KBM-7 (cell line): ENCODE measurements at places on chromosomes 7 and 10.

GRCh38 chr10:103835096-103836050 lies 20.0 kb downstream of the SH3PXD2A start:
- no peak for DNase-seq

GRCh38 chr7:32535162-32535702 lies 39.9 kb downstream of the AVL9 start:
- DNase-seq: no peak

DNA sequence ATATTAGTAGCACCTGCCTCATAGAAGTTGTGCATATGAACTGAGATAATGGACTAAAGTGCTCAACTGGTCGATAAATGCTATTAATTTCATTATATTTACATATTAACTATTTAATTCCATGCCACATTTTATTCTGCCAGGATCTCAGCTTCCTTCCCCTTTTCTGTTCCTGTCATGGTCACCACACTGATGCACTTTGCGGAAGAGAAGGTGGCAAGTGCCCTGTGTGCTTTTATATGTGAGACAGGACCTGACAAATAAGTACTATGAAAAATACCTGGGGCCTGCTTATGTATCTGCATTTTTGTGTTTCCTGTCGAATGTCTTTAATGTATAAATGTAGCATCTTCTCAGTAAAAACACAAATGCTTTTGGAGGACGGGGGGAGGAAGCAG lies 12.2 kb downstream of the ATP6V0E2 start:
- no peak for DNase-seq

DNA sequence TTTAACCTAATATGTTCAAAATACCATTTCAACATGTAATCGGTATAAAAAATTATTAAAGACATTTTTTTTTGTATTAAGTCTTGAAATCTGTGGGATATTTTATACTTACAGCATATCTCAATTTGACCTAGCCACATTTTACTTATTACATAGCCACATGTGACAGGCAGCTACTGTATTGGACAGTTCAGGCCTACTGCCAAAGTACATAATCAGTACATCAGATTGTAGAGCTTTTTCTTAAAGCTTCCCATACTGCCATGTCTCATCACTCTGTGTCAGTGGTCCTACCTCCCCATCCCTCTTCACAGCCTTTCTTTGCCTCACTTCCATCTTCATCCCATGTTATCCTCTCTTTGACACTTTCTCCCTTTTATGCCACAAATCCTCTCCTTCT lies 43.0 kb downstream of the LOXL4 start:
- no peak for DNase-seq

DNA sequence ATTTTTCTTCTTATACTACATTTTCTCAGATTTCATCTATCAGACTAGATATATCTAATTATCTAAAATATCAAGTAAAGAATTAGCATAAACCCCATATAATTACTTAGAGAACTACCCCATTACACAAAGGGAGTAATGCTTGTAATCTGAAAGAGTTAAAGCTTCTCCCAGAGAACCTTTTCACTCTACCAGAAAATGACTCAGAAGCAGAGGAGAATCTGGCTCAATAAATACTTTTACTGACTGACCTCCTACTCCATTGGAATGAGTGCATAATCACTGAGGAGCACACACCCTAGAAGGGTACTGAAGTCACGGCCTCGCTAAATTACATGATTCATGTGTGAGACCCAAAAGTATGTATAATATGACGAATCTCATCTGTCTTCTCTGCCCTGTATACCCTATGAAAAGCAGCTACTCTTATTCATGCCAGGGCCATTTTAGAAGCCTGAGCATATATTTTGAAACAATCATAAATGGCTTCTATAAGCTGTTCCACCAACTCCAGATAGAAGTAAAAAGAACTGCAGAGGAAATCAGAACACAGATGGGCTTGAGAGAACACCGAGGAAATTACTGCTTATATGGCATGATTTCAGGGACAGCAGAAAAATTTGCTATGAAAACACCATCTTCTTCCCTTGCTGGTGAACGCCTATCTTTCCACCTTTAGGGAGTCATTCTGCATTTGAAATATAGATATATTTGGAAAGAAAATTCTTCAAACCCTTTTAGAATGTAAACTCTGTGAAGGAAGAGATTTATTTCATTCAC lies 32.7 kb downstream of the DNMBP start:
- no peak for DNase-seq

- DNase-seq: no peak
Measured at GRCh38 chr7:46909601-46910051, 672.3 kb downstream of the TNS3 start.

- no peak for DNase-seq
Measured at GRCh38 chr7:92768501-92769393, 67.6 kb downstream of the CDK6 start.

DNA sequence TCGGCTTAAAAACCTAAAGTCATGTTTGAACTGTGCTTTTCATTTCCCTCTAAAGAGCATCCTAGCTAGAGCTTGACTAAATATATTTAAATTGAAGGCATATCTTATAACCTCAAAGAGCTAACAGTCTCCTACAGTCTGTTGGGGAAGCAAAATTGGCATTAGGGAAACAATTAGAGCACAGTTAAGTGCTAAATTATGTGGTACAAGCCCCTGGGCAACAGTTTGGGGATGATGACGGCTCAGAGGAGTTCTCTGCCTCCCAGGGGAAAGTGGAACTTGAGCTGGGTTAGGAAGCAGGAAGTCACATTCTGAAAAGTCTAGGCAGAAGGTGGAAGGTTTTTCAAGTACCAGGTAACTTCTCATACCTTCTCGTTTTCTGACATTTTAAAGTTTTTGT lies 18.6 kb upstream of the GOT1 start:
- DNase-seq: no peak

DNA sequence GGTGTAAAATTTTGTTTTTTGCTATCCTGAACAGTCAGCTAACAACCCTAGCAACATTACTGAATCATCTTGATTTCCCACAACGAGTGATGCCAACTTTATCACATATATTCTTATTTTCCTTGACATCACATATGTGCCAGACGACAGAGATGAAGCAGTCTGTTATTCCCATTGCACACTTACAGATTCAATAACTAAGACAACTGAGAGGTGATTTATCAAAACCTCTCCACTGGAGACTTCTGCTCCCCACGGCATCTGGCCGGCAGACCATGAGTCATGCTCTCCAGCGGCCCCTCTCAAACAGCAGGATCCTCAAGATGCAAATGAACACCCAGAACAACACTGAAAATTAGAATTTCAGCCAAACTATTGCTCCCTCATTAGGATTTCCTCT lies 57.1 kb downstream of the AMPH start:
- no peak for DNase-seq

DNA sequence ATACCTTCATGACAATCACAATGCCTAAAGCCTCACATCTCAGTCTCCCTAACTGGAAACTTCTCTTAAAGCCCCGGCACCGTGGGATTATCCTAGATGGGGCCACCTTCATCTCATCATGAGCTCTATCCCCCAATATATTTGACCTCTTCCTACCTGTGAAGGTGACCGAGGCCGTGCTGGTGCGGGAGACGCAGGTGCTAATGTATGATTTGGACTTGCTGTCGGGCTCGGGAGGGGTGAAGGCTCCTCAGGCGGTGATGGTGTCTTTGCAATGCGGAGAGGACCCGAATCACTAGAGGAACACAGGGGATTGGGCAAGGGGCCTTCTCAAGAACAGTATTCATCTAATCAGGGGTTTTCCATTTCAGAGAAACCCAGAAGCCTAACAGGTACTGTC lies 168.4 kb downstream of the AMPH start:
- DNase-seq: no peak
